ENCODE measurements at places on chromosomes 6 and 20. TPM values are rescaled to one million over a fixed set of nuclear protein-coding genes. Genes with fewer than 3 reads are reported as not detected.

The DLK2 gene
- total RNA-seq, result 5.0 TPM

The RIPOR2 gene
- total RNA-seq, result not detected

The FGD2 gene
- not detected for total RNA-seq

The SAMD5 gene
- 0.85 TPM for total RNA-seq

The CCN6 gene
- not detected for total RNA-seq

The DNAH8 gene
- not detected for total RNA-seq

The GSTA2 gene
- total RNA-seq, result not detected

The DEF6 gene
- total RNA-seq, result 0.06 TPM

The LY6G5B gene
- 5.0 TPM for total RNA-seq
